ENCODE measurements at places on chromosomes 16 and 17. TPM values are rescaled to one million over a fixed set of nuclear protein-coding genes. Genes with fewer than 3 reads are reported as not detected.

The FSCN2 gene
- total RNA-seq, result 0.30 TPM

The SERPINF2 gene
- 1.6 TPM for total RNA-seq

The GJD3 gene
- 1.4 TPM for total RNA-seq

The FOXF1 gene
- not detected for total RNA-seq

The NPW gene
- 10.3 TPM for total RNA-seq

The GLYR1 gene
- 115 TPM for total RNA-seq

The NFAT5 gene
- total RNA-seq, result 29.0 TPM

The KRT9 gene
- total RNA-seq, result not detected

The GGT6 gene
- total RNA-seq, result not detected

The PTX4 gene
- total RNA-seq, result not detected

The SLC6A2 gene
- not detected for total RNA-seq

The KRTAP4-6 gene
- not detected for total RNA-seq

The SLC16A11 gene
- 0.67 TPM for total RNA-seq

The PYY gene
- 0.42 TPM for total RNA-seq

The KRTAP2-2 gene
- not detected for total RNA-seq

The SDR42E1 gene
- not detected for total RNA-seq

The GAST gene
- not detected for total RNA-seq

The QPRT gene
- 106 TPM for total RNA-seq

The PLLP gene
- total RNA-seq, result 2.3 TPM

The TBC1D3H gene
- not detected for total RNA-seq

The ZDHHC1 gene
- 3.1 TPM for total RNA-seq

Data from H1 (cell line).